Stimulated activated CD4-positive, alpha-beta T cell treated with anti-CD3 and anti-CD28 coated beads, Interleukin-1b, Interleukin-23, amount 100 ng/mL, for 4 hours (primary cell): ENCODE measurements at places on chromosomes 3 and 15.

DNA sequence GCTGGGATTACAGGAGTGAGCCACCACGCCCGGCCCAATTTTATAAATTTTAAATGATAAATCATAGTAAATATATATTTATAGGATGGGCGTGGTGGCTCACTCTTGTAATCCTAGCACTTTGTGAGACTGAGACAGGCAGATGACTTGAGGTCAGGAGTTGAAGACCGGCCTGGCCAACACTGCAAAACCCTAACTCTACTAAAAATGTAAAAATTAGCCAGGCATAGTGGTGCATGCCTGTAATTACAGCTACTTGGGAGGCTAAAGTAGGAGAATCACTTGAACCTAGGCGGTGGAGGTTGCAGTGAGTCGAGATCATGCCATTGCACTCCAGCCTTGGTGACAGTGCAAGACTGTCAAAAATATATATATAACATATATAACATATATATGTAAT is 26.4 kb downstream of the MFN1 start:
- no peak for DNase-seq

- no peak for DNase-seq
Measured at GRCh38 chr15:56467616-56468015, 2.7 kb upstream of the MNS1 start.

GRCh38 chr3:104102386-104102785 is 1264.3 kb upstream of the ALCAM start:
- DNase-seq: no peak

GRCh38 chr15:74726774-74727164 is 1.4 kb upstream of the CYP1A1 start:
- DNase-seq: no peak

DNA sequence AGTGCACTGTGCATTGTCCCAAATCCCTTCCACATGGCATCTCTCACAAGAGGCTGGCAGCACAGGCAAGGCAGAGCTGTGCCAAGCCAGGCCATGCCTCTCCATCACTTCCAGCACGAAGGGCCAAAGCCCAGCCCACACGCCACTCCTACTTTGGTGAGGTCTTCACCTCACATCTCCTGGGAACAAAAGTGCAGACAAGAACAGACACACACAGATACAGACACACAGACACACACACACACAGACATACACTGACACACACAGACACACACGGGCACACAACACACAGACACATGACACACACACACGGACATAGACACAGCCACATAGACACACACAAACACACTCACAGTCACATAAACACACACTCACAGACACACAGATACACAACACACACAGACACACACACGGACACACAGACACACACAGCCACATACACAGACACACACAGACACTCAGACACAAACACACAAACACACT is 233.3 kb downstream of the UACA start:
- no peak for DNase-seq

GRCh38 chr15:26939398-26939797 is 31.6 kb upstream of the GABRG3 start:
- no peak for DNase-seq

DNA sequence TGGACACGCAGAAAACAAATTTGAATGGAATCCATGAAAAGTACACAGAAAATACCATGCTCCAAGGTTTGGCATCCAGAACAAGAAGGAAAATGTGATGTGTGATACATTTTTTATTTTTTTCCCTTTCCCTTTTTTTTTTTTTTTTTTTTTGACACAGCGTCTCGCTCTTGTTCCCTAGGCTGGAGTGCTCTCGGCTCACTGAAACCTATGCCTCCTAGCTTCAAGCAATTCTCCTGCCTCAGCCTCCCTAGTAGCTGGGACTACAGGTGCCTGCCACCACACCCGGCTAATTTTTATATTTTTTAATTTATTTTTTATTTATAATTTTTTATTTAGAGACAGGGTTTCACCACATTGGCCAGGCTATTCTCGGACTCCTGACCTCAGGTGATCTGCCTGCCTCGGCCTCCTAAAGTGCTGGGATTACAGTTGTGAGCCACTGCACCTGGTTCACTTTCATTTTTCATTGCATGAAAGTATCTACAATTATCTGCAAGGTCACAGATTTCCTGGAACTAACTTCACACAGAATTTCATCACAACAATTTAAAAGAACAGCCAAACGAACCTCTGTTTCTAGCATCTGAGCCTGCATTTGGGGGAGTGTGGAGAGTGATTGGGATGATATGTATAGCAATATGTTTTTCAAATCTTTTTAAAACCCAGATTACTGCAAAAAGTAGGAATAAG is 8.3 kb downstream of the POU1F1 start:
- no peak for DNase-seq

GRCh38 chr3:195059006-195059350 is 212.0 kb downstream of the XXYLT1 start:
- no peak for DNase-seq

DNA sequence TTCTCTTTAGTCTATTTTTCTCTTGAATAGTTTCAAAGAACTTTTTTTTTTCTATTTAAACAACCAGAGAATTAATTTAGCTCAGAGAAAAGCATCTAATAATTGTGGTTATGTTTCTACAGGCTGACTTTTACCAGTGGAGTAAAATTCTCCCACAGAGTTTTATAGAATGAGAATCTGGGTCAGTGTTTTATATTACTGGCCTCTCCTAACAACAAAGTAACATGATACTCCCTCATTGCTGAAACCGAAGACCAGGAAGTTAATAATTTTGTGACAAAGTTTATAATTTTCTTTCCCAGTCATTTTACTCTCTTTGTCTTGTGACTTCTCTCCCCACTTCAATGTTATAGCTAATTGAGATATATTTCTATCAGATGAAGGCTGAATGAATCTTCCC is 946.9 kb downstream of the EPHA3 start:
- DNase-seq: no peak

- no peak for DNase-seq
Measured at GRCh38 chr3:181056136-181056732, 66.7 kb upstream of the DNAJC19 start.

DNA sequence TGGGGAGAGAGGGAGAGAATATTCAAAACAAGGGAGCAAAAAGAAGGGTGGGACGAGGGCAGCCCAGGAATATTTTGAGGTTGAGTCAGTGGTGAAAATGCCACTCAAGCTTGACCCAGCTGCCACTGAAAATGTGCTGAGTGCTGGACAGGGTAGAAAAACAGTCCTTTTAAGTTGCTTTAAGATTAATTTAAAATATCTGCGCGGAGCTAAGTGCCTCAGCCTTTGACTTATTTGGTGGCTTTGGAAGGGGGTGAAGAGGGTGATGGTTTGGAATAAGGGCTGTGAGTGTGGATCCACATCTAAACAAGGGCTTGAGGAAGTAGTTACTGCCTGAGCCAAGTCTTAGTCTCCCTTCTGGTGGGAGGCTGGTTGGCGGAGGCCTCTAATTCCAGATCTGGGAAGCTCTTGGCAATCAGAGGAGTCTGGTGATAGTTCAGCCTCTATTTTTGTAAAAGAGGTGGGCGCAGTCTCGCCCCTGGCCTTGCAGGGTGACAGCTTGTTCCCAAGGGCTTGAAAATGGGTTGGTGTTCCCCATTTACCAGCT is 280.8 kb upstream of the ROPN1 start:
- DNase-seq: no peak

DNA sequence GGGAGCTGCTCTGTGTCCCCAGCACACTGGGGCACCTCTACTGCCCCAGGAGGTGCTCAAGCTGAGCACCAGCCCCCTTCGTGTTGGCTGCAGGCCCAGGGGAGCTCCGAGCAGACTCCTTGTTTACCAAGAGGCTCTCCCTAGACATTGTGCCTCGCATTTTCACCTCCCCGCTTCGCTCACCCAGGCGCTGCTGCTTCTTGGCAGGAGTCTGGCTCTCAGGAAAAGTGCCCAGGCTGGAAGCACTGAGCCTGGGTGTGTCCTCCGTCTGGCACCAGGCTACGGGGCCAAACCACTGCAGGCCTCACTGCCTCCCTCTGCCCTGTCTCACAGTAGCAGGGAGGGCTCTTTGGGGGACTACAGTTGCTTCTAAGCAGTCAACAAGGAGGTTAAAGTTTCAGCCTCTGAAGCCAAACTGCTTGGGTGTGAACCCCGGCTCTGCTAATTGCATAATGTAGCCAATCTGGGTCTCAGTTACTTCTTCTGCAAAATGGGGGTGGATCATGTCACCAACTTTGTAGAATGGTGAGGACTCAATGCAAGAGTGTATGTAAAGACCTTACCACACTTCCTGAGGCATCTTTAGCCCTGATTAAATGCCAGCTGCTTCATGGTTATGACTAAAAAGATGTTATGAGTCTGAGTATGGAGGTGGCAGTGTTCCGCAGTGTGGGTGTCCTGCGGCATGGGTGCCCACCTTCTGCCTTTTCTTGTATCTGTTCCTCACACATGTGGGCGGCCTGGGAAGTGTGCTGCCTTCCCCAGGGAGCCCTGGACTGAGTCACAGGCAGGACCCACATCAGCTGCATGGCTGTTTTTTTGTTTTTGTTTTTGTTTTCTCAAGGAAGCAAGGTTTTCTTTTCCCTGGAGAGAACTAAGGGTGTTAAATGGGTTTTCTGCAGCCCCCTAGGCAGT is 88.9 kb downstream of the CLSTN2 start:
- DNase-seq: no peak

DNA sequence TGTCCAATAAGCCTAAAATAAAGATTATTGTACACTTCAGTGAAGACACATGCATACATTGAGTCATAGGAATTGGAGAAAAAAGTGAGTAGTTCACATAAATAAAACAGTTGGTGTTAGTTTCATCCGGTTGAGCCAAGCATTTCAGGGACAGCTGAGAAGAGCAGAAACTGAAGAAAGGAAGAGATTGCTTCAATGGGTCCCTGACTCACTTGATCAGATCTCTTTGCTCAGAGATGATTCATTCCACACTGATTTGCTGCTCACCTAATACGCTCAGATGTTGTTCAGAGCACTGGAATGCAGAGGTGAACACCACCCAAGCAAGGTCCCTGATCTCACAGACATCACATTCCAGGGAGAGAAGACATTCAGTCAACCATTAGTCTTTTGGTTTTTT is 93.7 kb downstream of the RAD18 start:
- no peak for DNase-seq

DNA sequence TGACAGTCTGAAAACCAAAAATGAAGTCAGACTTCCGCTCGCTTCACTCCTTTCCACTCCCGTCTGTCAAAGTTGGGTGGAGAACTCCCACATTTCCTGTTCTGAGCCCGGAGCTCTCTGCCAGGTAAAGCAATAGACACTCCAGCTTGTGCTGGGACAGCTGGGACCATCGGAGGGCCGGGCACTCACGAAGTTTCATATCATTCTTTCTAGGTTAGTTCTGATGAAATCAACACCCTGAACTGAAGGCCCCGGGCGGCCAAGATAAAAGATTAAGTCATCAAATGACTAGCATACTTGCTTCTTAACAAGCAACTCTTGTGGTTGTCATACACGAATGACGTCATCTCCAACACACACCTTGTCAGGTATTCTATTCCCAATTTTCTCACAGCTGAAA is 42.1 kb downstream of the MAGI1 start:
- DNase-seq: no peak

DNA sequence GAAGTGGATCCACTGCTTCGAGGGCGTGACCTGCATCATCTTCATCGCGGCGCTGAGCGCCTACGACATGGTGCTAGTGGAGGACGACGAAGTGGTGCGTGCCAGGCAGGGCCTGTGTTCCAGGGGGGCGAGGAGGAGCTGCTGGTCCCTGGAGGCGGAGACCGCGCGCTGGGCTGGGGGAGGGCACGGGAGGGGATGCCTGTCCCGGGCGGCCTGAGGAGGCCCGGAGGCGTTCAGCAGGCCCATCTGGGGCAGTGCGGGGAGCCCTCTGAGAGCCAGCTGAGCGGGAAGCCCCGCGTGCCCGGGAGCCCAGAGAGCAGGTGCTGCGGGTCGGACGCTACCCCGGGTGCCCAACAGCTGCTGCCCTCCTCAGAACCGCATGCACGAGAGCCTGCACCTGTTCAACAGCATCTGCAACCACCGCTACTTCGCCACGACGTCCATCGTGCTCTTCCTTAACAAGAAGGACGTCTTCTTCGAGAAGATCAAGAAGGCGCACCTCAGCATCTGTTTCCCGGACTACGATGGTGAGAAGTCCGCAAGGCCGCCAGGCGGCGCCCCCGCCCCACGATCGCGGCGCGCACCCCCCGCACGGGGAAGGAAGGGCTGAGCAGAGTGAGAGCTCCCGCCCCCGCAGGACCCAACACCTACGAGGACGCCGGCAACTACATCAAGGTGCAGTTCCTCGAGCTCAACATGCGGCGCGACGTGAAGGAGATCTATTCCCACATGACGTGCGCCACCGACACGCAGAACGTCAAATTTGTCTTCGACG is 2.9 kb downstream of the GNAT1 start:
- peak; percentile 93 for DNase-seq

DNA sequence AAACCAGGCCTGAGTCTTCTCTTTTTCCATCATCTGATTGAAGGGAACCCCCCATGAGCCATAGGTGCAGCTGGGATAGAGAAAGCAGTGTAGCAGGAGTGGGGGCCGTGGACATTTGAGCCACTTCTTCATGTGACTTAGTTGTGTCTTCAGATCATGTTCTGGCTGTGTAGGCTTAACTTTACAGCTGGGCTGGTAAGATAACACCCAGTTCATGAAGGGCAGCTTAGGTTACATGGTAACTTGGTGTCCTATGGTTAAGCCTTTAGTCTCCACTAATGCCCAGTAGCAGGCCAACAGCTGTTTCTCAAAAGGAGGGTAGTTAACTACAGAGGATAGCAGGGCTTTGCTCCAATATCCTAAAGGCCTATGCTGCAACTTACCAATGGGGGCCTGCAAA is 11.4 kb upstream of the SNRPN start:
- no peak for DNase-seq

DNA sequence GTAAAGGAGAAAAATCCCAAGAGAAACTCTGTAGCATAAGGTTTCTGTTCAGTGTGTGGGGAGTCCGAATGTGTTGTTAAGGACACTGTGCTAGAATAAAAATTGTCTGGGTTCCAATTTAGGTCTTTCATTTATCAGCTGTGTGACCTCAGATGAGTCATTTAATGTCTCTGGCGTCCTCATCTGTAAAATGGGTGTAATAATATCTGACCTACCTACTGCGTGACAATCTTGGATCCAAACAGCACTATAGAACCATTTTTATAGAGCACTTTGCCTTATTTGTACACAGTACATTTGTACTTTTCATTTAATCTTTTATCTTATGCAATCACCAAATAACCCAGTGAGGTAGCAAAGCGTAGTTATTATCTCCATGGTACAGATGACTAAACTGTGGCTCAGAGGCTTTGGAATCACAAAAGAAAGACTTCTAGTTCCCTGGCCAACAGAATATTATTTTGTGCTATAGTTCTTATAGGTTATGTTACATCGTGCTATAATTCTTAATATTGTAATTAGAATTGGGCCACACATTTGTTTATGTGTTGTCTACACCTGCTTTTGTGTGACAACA is 46.6 kb upstream of the TNIK start:
- no peak for DNase-seq

GRCh38 chr15:57217778-57218598 is 158.3 kb upstream of the CGNL1 start:
- DNase-seq: no peak
